Smooth muscle cell of the brain vasculature (primary cell): ENCODE measurements at places on chromosomes 2 and 18.

GRCh38 chr2:200136655-200137054 lies 169.8 kb upstream of the SPATS2L start:
- no peak for DNase-seq

- DNase-seq: no peak
Observed at GRCh38 chr2:233700028-233700635, 7.4 kb downstream of the UGT1A6 start.

GRCh38 chr2:118062669-118063068 lies 25.6 kb upstream of the INSIG2 start:
- no peak for DNase-seq

- no peak for DNase-seq
Observed at GRCh38 chr2:155599834-155600233, 732.7 kb downstream of the NR4A2 start.

- DNase-seq: no peak
Observed at GRCh38 chr2:39492095-39492590, 55.1 kb upstream of the MAP4K3 start.

DNA sequence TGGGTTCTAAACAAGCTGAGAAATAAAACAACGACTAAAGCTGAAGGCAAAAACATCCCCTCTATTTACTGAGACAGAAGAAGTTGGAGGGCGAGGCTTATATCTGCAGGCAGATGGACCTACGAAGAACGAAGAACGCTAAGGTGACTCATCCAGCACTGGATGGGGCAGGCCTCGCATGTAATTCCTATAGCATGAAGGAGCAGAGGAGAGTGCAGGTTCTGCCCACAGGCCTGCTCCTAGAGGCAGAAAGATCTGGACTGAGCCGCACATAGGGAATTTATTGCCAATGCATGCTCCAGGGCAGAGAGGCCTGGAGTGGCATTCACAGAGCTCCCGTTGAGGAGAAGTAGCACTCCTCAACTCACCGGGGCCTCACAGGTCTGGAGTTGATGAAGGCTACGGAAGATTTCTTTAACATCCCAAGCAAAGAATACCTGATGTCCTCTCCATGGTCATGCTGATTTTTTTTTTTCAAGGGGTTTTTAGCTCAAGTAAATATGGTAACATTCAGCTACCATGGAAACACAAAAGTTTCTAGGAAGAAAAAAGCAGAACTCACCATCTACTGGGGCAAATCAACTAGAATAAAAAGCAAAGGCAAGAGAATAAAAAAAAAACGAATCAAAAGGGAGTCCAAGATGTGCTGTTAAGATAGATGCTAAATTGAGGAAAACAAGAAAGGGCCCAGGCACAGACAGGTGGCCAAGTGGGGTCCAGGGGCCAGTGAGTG lies 10.4 kb upstream of the METTL21A start:
- DNase-seq: no peak

DNA sequence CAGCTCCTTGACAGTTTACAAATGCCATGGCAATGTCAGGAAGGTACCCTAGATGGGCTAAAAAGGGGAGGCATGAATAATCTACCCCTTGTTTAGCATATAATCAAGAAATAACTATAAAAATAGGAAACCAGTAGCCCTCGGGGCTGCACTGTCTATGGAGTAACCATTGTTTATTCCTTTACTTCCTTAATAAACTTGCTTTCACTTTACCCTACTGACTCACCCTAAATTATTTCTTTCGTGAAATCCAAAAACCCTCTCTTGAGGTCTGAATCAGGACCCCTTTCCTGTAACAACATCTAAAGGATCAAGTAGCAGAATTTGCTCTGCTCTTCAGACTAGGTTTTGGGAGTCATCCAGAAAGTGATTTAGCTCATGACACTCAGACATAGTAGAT lies 43.7 kb downstream of the CD8B2 start:
- no peak for DNase-seq

DNA sequence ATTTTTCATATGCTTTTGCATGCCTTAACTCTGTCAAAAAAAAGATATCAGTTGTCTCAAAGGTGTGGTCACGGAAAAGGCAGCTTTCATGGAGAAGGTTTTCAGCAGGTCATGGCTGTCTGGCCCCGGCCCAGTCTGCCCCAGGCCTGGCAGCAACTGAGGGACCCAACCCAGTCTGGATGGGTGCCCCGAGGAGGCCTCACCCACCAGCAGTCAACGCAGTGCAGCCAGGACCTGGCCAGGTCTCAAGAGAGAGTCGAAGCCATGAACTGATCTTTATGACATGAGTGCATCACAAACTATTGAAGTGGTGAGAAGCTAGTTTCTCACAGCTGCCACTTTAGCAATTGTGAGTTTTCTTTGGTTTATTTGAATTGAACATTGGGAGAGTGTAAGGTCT lies 7.9 kb downstream of the TUBB6 start:
- no peak for DNase-seq

GRCh38 chr2:217622205-217623060 lies 380.4 kb downstream of the TNS1 start:
- DNase-seq: peak; percentile 63

GRCh38 chr2:198441901-198442300 lies 637.5 kb downstream of the PLCL1 start:
- DNase-seq: no peak

DNA sequence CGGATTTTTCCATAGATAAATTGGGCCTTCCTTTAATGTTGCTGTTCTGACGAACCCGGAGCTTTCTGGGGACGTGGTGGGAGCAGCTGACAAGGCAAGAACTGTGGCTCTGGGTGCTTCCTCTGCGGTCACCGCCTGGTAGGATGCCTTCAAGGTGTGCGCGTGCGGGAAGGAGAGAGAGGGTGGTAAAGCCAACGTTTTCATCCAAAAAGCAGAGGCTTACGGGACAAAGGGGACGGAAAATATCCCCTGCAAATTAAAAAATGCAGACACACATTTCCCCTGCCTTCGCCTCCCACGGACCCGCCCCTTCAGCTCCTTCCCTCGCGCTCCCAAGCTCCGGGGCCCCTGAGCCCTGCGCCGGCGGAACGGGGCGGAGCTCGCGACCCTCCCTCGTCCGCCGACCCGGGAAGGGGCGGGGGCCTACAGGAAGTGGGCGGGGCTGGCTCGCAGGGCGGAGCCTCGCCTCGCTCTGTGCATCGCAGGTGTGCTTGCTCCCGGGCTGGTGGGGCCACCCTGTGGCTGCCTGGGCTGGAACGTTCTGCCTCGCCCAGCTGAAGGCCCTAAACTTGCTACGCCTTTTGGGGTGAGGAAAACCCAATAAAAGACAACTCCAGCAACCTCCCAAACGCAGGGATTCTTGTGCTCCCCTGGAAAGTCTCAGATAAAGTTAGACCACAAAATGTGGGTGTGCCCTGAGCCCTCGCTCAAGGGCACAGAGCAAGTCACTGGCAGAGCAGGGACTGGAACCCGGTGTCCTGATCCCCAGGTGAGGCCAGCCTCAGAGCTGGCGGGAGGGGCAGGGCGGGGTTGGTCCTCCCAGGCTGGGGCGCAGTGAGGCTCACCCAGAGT lies 25.4 kb upstream of the SLC66A3 start:
- no peak for DNase-seq

- DNase-seq: no peak
Observed at GRCh38 chr2:45944074-45944473, 292.6 kb downstream of the PRKCE start.

GRCh38 chr18:43578706-43579105 lies 301.4 kb upstream of the SYT4 start:
- no peak for DNase-seq

- no peak for DNase-seq
Observed at GRCh38 chr2:134952608-134953007, 34.0 kb downstream of the CCNT2 start.

DNA sequence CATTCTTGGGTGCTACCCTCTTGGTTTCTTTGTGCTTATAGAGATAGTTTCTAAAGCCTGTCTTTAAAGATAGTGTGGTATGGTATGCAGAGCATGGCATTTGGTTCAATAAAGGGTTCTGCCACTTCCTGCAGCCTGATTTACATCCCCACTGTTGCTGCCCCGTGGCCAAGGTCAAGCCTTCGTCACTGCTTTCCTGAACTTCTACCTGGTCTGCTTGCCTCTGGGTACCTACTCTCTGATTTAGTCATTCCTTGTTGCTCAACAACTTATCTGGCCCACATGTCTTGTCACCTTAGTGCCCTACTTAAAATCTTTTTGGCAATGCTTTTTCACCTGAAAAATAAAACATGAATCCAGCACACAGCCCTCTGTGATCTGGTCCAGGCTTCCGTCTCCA lies 352.9 kb downstream of the LPIN1 start:
- no peak for DNase-seq

DNA sequence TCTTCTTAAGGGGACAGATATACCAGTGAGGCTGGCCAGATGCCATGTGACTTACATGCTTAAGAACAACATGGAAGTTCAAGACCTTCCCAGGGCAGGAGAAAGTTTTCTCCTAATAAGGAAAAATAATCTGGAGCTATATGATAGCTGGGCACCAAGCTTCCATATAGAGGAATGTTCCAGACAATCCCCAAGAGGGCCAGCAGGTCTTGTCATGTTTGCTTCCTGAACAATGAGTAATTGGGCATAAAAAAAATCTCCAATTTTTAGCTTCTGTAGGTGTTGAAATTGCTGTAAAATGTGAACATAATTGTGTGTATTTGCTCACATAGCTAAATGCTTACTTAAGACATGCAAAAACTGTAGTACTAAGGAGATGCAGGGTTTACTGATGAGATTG lies 809.5 kb upstream of the PIK3C3 start:
- no peak for DNase-seq

- DNase-seq: no peak
Observed at GRCh38 chr2:216219861-216220260, 110.7 kb downstream of the XRCC5 start.
